MCF 10A (cell line): ENCODE measurements at places on chromosomes 4 and X. TPM values are rescaled to one million over a fixed set of nuclear protein-coding genes. Genes with fewer than 3 reads are reported as not detected.

The PASD1 gene
- total RNA-seq: not detected in 2 replicates

The CENPI gene
- 4.6 TPM in 2 replicates for total RNA-seq

The CXorf51B gene
- total RNA-seq: not detected in 2 replicates

The NCAPG gene
- total RNA-seq: 23.2 and 38.6 TPM in 2 replicates

The RBBP7 gene
- 81.9 and 95.2 TPM in 2 replicates for total RNA-seq

The MAGEA12 gene
- total RNA-seq: not detected in 2 replicates

The SMR3A gene
- total RNA-seq: not detected in 2 replicates

The SYN1 gene
- total RNA-seq: 0.27 and 0.49 TPM in 2 replicates

The DMRTC1 gene
- total RNA-seq: not detected in 2 replicates

The GPR50 gene
- total RNA-seq: not detected in 2 replicates

The NKX6-1 gene
- total RNA-seq: 0.68 and 1.1 TPM in 2 replicates

The SLC26A1 gene
- 0.10 and 0.16 TPM in 2 replicates for total RNA-seq

The CTAG1A gene
- total RNA-seq: not detected in 2 replicates

The PIN4 gene
- 7.0 and 7.6 TPM in 2 replicates for total RNA-seq

The PCYT1B gene
- total RNA-seq: not detected in 2 replicates

DNA sequence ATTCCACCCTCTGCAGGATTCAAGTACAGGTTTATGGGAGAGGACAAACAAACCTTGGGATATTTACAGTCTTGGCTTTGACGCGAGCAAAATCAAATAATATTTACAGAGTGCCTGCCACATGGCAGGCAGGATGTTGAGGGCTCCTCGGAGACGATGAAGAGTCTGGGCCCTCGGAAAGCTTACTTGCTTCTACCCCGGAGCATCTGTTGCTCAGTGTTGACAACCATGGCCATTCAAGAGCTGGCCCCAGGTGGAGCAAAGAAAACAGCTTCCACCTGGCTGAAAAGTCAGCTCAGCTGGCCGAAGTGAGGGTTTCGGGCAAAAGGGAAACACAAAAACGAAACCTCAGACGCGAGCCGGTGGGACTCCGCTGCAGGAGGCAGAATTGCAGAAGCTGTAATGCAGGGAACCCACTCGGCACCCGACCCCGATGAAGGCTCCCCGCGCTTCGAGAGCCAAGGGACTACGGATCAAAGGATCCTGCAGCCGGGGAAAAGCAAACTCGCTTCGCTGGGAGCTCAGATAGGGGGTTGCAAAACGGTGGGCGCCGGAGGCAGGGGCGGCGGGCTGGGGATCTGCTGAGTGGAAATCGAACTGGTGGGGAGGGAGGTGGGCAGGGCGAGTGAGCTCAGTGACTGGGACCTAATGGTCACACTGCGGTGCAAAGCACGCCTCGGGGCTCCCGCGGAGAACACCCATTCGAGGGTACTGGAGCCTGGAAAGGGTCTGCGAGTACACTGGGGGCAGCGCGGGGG is 805 bp downstream of the ATP8A1 start:
- peaks cover 29% of the 10 kb centered on the region for H3K4me1 ChIP-seq
- DNase-seq: no peak
- H3K4me3 ChIP-seq: peak overlapping the region; percentile 77
- H3K27ac ChIP-seq: no peak overlapping the region
- H3K27me3 ChIP-seq: no peaks in the 10 kb centered on the region

DNA sequence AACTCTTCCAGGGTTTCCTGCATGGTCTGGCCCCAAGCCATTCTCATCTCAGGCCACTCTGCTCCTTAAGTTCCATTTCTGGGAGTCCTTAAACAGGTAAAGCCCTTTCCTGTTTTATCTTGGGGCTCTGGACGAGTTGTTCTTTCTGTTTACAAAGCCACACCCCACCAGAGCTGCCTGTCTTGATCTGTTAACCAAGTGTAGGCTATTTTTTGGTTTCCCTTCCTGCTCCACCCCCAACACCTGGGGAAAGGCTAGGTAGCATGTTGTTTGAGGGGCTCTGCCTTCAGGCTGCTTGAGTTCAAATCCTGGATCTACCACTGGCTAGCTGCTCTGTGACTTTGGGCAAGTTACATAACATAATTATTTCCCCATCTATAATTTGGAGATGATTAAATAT is 40.0 kb downstream of the ERVMER34-1 start:
- H3K36me3 ChIP-seq: peaks cover 36% of the 10 kb centered on the region
- no peak overlapping the region for H3K27ac ChIP-seq
- peaks cover 20% of the 10 kb centered on the region for H3K4me1 ChIP-seq
- H3K27me3 ChIP-seq: no peaks in the 10 kb centered on the region
- peak overlapping the region; percentile 84 for H3K4me3 ChIP-seq
- DNase-seq: no peak

- H3K4me1 ChIP-seq: no peaks in the 10 kb centered on the region
- no peak for DNase-seq
- no peak overlapping the region for H3K4me3 ChIP-seq
These were observed 109.8 kb downstream of the HMX1 start for GRCh38 chr4:8761824-8762205.

DNA sequence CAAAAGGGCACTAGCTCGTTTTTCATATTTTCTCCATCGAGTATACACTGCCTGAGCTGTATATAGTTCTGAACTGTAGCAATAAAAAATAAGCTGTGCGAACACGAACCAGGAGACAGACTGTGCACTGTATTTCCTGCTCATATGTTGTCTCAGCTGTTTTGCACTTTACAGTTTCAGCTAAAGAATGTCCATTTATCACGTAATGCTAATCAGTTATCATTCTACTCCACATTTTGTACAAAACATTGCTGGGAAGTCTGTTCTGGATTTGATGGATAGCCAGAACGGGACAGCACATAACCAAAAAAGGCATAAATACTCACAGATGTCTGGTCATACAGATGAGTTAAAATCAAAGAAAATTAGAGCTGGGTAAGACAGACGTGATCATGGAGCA is 315.5 kb upstream of the ADGRL3 start:
- no peak overlapping the region for H3K27ac ChIP-seq
- no peaks in the 10 kb centered on the region for H3K27me3 ChIP-seq
- no peaks in the 10 kb centered on the region for H3K36me3 ChIP-seq
- no peaks in the 10 kb centered on the region for H3K4me1 ChIP-seq
- H3K4me3 ChIP-seq: no peak overlapping the region
- DNase-seq: no peak

DNA sequence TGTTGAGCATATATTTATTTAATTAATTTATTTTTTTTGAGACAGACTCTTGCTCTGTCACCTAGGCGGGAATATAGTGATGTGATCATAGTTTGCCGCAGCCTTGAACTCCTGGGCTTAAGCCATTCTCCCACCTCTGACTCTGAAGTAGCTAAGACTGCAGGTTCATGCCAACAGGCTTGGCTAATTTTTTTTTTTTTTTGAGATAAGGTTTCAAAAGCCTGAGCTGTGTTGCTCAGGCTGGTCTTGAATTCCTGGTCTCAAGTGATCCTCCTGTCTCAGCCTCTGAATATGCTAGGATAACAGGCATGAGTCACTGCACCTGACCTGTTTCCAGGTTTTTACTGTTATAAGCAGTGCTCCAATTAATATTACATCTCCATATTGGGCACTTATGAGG is 4.8 kb downstream of the ADD1 start:
- H3K27me3 ChIP-seq: no peaks in the 10 kb centered on the region
- no peak overlapping the region for H3K27ac ChIP-seq
- peaks cover 10% of the 10 kb centered on the region for H3K36me3 ChIP-seq
- no peak overlapping the region for H3K4me3 ChIP-seq

GRCh38 chr4:112031712-112032328 is 113.4 kb upstream of the FAM241A start:
- peak; percentile 66 for DNase-seq
- H3K4me3 ChIP-seq: no peak overlapping the region
- no peak overlapping the region for H3K27ac ChIP-seq

GRCh38 chr4:185573651-185574199 is 38.4 kb upstream of the PDLIM3 start:
- peak overlapping the region; percentile 69 for H3K4me3 ChIP-seq
- peak; percentile 93 for DNase-seq
- peaks cover 9% of the 10 kb centered on the region for H3K4me1 ChIP-seq
- H3K27ac ChIP-seq: peak overlapping the region; percentile 46
- H3K27me3 ChIP-seq: no peaks in the 10 kb centered on the region

- H3K4me3 ChIP-seq: no peak overlapping the region
- H3K36me3 ChIP-seq: no peaks in the 10 kb centered on the region
- no peak overlapping the region for H3K27ac ChIP-seq
These were observed 173.9 kb downstream of the BMPR1B start for GRCh38 chr4:94931626-94932025.

GRCh38 chr4:15150631-15151030 is 148.3 kb downstream of the CPEB2 start:
- H3K27me3 ChIP-seq: no peaks in the 10 kb centered on the region
- no peak overlapping the region for H3K4me3 ChIP-seq
- H3K27ac ChIP-seq: no peak overlapping the region
- no peaks in the 10 kb centered on the region for H3K36me3 ChIP-seq
- peaks cover 4% of the 10 kb centered on the region for H3K4me1 ChIP-seq
- no peak for DNase-seq

GRCh38 chrX:87434618-87435017 is 83.0 kb upstream of the KLHL4 start:
- H3K36me3 ChIP-seq: no peaks in the 10 kb centered on the region
- H3K27ac ChIP-seq: no peak overlapping the region
- no peaks in the 10 kb centered on the region for H3K4me1 ChIP-seq

DNA sequence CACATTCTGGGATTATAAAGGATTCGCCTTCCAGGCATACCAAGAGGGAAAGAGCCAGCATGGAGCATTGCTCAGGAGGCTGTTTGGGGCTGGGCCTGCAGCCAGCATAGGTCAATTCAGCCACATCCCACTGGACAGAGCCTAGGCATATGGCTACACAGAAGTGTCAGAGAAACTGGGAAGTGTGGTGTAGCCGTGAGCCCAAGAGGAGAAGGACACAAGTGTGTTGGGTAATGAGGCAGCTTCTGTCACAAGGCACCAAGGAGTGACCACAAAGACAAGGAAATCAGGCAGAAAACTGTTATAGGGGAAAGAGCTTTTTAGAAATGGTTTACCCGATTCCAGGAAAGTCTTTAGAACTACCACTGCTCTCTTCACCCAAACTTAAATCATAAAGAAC is 178.6 kb upstream of the TBL1X start:
- no peak for DNase-seq
- H3K36me3 ChIP-seq: no peaks in the 10 kb centered on the region
- no peak overlapping the region for H3K27ac ChIP-seq
- H3K4me1 ChIP-seq: no peaks in the 10 kb centered on the region

- peak; percentile 85 for DNase-seq
- no peaks in the 10 kb centered on the region for H3K36me3 ChIP-seq
- H3K27ac ChIP-seq: peak overlapping the region; percentile 98
- peaks cover 20% of the 10 kb centered on the region for H3K4me1 ChIP-seq
These were observed 18.8 kb upstream of the TMSB4X start for GRCh38 chrX:12955882-12956703.

GRCh38 chr4:26762650-26763049 is 98.0 kb upstream of the STIM2 start:
- no peak overlapping the region for H3K4me3 ChIP-seq
- H3K27ac ChIP-seq: no peak overlapping the region
- H3K36me3 ChIP-seq: peaks cover 14% of the 10 kb centered on the region
- peak; percentile 17 for DNase-seq
- H3K4me1 ChIP-seq: peaks cover 5% of the 10 kb centered on the region

- no peaks in the 10 kb centered on the region for H3K27me3 ChIP-seq
- H3K27ac ChIP-seq: no peak overlapping the region
- no peak for DNase-seq
These were observed 558.5 kb upstream of the DIAPH2 start for GRCh38 chrX:96126182-96126581.

DNA sequence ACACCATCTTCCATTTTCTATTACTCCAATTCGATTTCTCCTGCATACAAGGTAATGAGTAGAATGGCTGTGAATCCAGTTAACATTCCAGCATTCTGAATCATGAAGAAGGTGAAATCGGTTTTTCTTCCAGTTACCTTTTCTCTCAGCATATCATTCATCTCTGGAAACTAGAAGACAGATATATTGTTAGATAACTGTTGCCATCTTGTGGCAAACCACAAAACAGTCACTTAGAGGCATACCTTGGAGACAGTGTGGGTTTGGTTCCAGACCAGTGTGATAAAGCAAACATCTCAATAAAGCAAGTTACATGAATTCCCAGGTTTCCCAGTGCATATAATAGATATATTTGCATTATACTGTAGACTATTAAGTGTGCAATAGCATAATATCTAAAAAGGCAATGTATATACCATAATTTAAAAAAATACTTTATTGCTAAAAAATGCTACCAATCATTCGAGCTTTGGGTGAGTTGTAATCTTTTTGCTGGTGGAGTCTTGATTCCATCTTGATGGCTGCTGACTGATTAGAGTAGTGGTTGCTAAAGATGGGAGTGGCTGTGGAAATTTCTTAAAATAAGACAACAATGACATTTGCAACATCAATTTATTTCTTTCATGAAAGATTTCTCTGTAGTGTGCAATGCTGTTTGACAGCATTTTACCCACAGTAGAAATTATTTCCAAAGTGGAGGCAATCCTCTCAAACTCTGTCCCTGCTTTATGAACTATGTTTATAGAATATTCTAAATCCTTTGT is 82.1 kb downstream of the SLC39A8 start:
- no peak overlapping the region for H3K27ac ChIP-seq
- DNase-seq: peak; percentile 58
- peaks cover 7% of the 10 kb centered on the region for H3K4me1 ChIP-seq
- H3K4me3 ChIP-seq: no peak overlapping the region
- no peaks in the 10 kb centered on the region for H3K27me3 ChIP-seq

DNA sequence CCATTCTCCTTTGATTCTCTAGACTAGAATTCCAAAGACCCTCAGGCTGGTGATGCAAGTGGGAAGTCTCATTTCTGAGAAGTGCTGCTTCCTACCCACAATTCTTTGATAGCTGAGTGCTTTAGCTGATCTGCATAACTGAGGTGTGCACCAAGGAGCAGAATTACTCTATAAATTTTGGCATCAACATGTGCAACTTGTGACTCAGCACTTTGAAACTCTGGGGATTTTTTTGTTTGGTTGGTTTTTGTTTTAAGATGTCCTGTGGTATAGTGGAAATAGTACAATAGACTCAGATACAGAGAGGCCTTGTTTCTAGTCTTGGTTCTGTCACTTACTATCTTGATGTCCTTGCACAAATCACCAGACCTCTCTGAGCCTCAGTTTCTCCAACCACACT is 148.4 kb downstream of the AR start:
- H3K36me3 ChIP-seq: no peaks in the 10 kb centered on the region
- no peak overlapping the region for H3K27ac ChIP-seq
- H3K4me1 ChIP-seq: peaks cover 10% of the 10 kb centered on the region

DNA sequence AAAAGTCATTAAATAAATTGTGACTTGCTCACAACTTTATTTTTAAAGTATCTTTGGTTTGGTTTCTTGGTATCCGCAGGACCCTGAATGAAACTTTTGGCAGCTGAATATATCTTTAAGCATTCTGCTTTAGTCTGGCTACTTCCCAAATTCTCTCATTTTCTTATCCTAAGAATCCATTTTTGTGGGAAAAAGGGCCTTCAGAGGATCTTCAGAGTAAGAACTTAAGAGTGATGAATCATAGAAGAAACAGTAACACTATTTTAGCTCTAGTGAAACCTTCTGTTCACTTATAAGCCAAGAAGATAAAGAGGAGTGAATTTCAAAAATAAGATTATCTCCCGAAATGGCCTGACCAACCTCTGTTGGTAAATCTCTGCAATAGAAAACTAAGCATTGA is 540.6 kb upstream of the MAGEB18 start:
- no peak for DNase-seq
- H3K4me1 ChIP-seq: no peaks in the 10 kb centered on the region
- H3K4me3 ChIP-seq: no peak overlapping the region
- H3K27me3 ChIP-seq: no peaks in the 10 kb centered on the region
